RWPE2 (cell line): ENCODE measurements at places on chromosomes 6 and 20.

- H3K27me3 ChIP-seq = no peaks in the 10 kb centered on the region
- no peaks in the 10 kb centered on the region for H3K36me3 ChIP-seq
- no peak overlapping the region for H3K27ac ChIP-seq
- no peak for DNase-seq
Measured at GRCh38 chr6:104527761-104528415, 331.8 kb downstream of the HACE1 start.

DNA sequence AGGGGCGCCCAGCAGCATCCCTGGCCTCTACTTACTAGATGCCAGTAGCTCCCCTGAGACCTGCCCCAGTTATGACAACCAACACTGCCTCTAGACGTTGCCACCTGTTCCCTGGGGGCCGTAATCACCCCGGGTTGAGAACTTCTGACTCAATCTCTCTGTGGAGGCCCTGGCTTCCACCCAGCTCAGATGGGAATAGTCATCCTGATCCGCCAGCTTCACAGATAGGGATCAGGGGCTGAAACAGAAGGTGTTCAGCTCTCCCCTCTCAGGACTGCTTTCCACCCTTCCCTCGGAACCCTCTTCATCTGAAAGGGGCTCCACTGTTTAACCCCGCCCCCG, 3.3 kb downstream of the CAPN11 start:
- peaks cover 3% of the 10 kb centered on the region for H3K4me1 ChIP-seq
- no peaks in the 10 kb centered on the region for H3K27me3 ChIP-seq
- no peaks in the 10 kb centered on the region for H3K36me3 ChIP-seq
- no peak for DNase-seq
- H3K27ac ChIP-seq = no peak overlapping the region

DNA sequence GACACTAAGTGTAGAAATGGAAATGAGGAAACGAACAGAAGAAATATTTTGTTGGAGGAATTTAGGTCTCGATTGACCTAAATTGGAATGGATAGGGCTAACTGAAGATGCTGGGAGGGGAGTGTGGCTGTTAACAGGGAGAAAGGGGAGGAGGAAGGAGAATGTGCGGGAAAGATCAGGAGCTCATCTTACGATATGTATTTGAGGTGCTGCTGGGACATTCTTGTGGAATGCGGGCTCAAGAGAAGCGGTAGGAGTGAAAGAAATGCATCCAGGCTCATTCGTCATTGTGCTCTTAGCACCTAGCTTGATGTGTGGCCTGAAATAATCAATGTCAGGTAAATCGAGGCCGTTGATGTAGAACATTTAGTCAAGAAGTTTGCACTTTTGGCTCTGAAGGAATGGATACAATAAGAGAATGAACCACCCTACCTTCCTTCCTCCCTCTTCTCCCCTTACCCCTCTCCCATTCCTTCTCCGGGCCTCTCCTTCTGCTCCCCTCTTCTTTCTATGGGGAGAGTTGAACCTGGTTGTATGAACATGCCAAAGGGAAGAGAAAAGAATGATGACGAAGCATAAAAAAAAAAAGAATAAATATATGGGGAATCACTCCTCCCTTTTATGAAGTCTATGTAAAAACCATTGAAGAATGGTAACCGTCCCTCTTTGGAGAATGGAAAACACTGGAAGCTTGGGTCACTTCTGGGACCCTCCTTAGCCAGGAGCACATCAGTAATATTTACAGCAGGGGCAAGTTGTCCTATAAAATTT, 70.9 kb downstream of the SASH1 start:
- peaks cover 32% of the 10 kb centered on the region for H3K4me1 ChIP-seq
- no peak for DNase-seq
- H3K36me3 ChIP-seq = no peaks in the 10 kb centered on the region
- H3K27me3 ChIP-seq = no peaks in the 10 kb centered on the region
- H3K4me3 ChIP-seq = no peak overlapping the region

DNA sequence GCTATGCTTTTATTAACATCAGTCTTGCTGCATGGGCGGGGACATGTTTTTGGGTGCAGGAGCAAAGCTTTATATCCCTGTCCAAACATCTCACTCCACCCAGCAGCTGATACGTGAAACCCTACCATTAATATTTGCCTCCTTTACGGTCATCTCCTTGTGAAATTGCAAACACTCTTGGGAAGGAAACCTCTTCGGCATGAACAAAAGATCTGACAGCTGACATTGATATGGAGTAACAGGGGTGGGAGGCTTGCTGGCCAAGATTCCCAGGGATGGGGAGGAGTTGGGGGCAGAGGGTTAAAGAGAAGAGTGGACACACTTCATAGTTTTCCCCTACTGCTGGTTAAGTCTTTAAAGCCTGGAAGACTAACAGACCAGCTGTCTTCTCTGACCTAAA, 22.2 kb upstream of the VEGFA start:
- H3K27me3 ChIP-seq = no peaks in the 10 kb centered on the region
- no peaks in the 10 kb centered on the region for H3K36me3 ChIP-seq

- no peaks in the 10 kb centered on the region for H3K36me3 ChIP-seq
- no peak overlapping the region for H3K4me3 ChIP-seq
- H3K27me3 ChIP-seq = no peaks in the 10 kb centered on the region
- no peak for DNase-seq
- H3K27ac ChIP-seq = no peak overlapping the region
- peaks cover 5% of the 10 kb centered on the region for H3K4me1 ChIP-seq
Measured at GRCh38 chr20:50360921-50361320, 149.3 kb upstream of the PTPN1 start.

- H3K36me3 ChIP-seq = no peaks in the 10 kb centered on the region
- no peaks in the 10 kb centered on the region for H3K27me3 ChIP-seq
- H3K4me1 ChIP-seq = no peaks in the 10 kb centered on the region
- H3K27ac ChIP-seq = no peak overlapping the region
- no peak for DNase-seq
Measured at GRCh38 chr6:18829272-18829870, 442.2 kb downstream of the RNF144B start.

- peaks cover 15% of the 10 kb centered on the region for H3K27me3 ChIP-seq
- no peaks in the 10 kb centered on the region for H3K4me1 ChIP-seq
- no peak for DNase-seq
- H3K27ac ChIP-seq = no peak overlapping the region
- H3K36me3 ChIP-seq = no peaks in the 10 kb centered on the region
Measured at GRCh38 chr20:21801193-21801592, 95.7 kb downstream of the PAX1 start.

DNA sequence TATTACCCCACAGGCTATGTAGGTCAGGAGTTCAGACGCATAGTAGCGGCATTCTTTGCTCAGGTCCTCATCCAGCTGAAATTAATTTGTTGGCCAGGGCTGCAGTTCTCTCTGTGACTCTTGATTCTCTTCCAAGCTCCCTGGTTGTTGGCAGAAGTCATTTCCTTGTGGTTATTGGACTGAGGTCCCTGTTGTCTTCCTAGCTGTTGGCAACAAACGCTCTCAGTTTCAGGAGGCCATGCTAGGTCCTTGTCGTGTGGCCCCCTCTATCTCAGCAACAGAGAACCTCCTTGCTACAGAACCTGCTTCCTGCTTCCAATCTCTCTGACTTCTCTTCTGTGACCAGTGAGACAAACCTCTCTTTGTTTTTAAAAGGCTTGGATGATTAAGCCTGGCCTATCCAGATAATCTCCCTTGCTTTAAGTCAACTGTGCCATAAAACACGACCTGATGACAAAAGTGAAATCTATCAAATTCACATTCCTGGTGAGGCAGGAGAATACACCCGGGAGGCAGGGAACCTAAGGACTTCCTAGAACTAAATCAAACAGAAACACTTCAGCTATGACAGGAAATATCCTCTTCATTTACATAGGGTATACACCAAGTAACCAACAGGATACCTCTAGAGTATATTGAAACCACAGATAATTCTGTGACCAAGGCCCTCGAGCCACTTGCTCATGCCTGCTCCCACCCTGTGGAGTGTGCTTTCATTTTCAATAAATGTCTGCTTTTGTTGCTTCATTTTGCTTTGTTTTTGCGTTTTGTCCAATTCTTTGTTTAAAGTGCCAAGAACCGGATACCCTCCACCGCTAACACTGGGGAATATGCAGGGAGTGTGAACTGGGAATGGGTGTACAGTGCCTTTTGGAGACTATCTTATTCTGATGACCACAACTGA, 196.0 kb downstream of the BTBD3 start:
- H3K27me3 ChIP-seq = no peaks in the 10 kb centered on the region
- no peaks in the 10 kb centered on the region for H3K4me1 ChIP-seq
- DNase-seq = no peak
- no peaks in the 10 kb centered on the region for H3K36me3 ChIP-seq

DNA sequence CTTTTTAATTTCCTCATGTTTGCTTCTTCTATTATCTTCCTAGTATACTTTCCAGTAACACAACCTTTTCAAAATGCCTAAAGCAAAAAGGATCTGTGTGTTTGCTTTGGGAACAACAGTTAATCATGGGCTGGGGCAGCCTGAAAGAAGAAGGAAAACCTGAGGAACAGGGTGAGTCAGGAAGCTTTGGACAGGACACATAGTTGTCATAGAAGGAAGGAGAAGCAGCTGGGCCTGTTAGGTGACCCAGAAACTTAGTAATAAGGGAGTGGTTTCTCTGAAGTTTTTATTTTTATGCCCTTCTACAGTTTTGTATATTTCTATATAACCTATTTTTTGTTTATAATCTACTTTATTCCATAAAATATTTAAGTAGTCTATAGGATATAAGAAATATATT, 61.4 kb downstream of the CD24 start:
- peak overlapping the region; percentile 82 for H3K27ac ChIP-seq

GRCh38 chr6:140623498-140623897, 1249.0 kb upstream of the CITED2 start:
- H3K27ac ChIP-seq = peak overlapping the region; percentile 45
- no peak for DNase-seq
- no peaks in the 10 kb centered on the region for H3K27me3 ChIP-seq
- H3K4me3 ChIP-seq = no peak overlapping the region
- peaks cover 14% of the 10 kb centered on the region for H3K4me1 ChIP-seq

- H3K27ac ChIP-seq = no peak overlapping the region
- H3K4me3 ChIP-seq = no peak overlapping the region
- no peaks in the 10 kb centered on the region for H3K36me3 ChIP-seq
- no peak for DNase-seq
Measured at GRCh38 chr6:109715616-109716015, 24.5 kb downstream of the FIG4 start.

DNA sequence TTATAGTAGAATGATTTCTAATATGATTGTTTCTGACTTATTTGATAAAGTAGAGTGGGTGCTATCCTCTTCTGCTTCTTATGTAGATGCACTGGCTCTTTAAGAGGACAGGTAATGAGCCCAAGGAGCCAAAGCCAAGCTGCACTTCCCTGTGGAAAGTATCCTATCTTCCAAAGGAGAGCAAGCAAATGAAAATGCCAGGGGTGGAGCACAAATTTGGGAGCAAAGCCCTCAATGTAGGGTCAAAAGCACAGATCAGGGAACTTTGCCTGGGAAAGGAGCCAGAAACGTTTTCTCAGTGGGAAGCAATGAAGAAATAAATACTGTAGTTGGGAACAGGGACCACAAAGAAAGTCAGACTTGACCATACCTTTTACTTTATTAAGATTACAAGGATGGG, 242.9 kb downstream of the SYNE1 start:
- H3K27ac ChIP-seq = no peak overlapping the region
- no peaks in the 10 kb centered on the region for H3K27me3 ChIP-seq
- no peaks in the 10 kb centered on the region for H3K4me1 ChIP-seq
- DNase-seq = no peak

- no peak for DNase-seq
- no peaks in the 10 kb centered on the region for H3K27me3 ChIP-seq
- no peaks in the 10 kb centered on the region for H3K4me1 ChIP-seq
Measured at GRCh38 chr20:6040958-6041807, 12.7 kb downstream of the LRRN4 start.

DNA sequence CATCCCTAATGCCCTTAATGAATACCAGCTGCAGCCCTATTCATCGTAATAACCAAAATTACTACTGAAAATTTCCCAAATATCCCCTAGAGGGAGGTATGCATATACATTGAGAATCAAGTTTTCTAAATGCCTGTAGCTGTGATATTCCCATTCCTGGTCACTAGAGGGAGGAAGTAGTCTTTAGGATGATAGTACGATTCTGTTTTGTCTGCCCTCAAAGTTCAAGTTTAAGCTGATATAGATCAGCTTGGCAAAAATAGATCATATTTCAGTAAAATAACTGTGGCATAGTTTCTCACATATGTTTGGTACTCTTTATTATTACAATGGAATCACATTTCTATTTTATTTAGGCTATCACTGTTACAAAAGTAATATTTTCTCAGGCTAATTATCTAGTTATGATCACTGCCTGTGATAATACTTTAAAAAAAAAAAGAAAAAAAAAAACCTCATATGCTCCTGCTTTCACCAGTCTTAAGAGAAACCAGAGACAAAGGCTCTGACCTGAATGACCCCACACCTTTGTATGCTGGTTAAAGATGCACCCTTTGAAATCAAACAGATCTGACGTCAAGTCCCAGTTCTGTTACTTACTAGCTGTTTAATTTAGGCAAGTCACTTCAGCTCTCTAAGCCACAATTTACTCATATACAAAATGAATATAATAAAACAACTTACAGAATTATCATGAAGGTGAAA, 11.0 kb downstream of the TSPYL1 start:
- no peaks in the 10 kb centered on the region for H3K27me3 ChIP-seq
- no peak overlapping the region for H3K27ac ChIP-seq
- peaks cover 23% of the 10 kb centered on the region for H3K36me3 ChIP-seq
- H3K4me1 ChIP-seq = no peaks in the 10 kb centered on the region

DNA sequence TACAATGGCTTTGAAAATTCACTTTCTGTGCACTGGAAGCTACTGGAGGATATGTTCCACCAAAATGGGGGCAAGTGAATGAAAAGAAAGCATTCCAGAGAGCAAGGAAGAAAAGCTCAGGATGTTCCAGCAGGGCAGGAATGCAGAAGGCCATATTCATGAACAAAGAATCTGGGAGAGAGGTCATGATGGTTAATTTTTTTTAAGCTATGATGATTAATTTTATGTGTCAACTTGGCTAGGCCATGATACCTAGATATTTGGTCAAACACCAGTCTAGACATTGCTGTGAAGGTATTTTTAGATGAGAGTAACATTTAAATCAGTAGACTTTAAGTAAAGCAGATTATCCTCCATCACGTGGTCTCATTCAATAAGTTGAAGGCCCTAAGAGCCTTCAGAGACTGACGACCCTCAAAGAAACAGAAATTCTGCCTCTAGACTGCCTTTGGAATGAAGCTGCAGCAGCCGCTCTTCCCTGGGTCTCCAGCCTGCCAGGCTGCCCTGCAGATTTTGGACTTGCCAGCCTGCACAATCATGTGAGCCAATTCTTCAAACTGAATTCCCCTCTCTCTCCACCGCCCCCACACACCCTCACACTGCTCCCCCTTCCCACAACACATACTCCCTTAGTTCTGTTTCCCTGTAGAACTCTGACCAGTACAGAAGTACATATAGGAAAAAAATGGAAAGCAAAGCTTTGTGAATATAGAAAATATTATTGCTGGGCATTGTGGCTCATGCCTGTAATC, 20.1 kb upstream of the GCM1 start:
- peak overlapping the region; percentile 56 for H3K27ac ChIP-seq
- no peaks in the 10 kb centered on the region for H3K27me3 ChIP-seq
- no peaks in the 10 kb centered on the region for H3K36me3 ChIP-seq
- DNase-seq = no peak
- no peak overlapping the region for H3K4me3 ChIP-seq

DNA sequence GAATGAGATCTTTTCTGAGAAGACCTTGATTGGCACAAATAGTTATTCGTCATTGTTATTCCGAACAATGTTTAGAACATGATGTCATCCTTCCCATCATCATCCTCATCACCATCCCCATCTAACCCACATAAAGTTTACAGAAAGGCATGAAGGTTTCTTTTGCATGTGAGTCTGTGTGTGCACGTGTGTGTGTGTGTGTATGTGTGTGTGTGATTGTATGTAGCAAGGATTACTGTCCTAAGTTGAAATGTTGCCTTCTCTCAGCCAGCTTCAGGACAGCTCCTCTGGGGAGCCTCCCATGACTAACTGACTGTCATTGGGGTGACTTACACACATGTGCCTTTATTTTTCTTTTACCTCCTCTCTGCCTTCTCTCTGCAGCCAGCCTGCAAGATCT, 113.5 kb downstream of the SLC22A3 start:
- H3K27ac ChIP-seq = peak overlapping the region; percentile 71
